ENCODE measurements at places on chromosomes 5 and 9.

- no peak for DNase-seq
Observed at GRCh38 chr5:72007336-72008111, 99.8 kb upstream of the MAP1B start.

GRCh38 chr9:129889122-129889940 lies 54.1 kb downstream of the USP20 start:
- DNase-seq: no peak

- DNase-seq: no peak
Observed at GRCh38 chr5:138353560-138354080, 1.1 kb downstream of the KDM3B start.

- DNase-seq: no peak
Observed at GRCh38 chr9:114321759-114322158, 1.1 kb upstream of the ORM1 start.

DNA sequence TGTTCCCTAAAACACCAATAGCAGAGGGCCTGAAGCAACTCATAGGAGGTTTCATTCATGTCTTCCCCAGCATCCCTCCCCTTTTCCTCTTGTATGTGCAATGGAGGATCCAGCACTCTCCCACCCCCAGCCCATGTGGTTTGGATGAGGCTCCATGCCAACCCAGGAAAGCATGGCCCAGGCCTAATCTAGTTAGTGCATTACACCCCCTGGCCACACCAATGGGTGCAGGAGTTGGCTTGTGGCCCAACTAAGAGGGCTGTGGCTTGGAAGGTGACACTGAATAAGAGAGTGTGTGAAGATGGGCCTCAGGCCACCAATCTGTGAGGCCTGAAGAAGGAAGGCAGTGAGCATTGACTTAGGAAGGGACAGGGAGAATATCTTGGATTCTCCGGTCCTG lies 70.8 kb upstream of the SMIM23 start:
- DNase-seq: no peak

DNA sequence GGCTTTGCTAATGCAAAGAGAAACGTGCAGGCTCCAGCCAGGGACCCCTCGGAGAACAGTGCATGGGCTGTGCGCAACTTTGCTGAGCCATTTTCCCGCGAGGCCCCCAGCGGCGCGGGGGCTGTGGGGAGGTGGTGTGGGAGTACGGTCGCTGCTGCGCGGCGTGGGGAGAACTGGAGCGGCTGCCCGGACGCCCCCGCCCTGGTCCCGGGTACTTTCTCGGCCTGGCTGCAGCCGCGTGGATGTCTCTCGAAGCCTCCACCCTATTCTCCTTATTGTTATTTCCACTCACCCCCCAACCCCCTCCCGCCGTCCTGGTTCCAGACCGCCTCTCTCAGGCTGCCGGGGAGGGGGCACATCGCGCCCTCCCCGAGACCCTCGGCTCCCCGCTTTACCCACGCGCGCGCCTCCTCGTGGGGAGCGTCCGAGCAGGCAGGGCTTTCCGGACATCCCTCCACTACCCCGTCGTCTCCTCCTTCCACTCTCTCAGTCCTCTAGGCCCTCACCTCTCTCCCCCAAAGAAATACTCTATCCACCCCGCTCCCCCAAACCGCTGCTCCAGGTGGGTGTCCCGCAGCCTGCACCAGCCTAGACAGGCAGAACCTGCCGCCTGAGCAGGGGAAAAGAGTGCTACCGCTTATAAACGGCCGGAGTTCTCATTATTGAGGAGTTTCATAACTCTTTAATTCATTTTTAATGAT lies 68.6 kb upstream of the TBCA start:
- no peak for DNase-seq

- DNase-seq: no peak
Observed at GRCh38 chr5:150486402-150487198, 21.3 kb upstream of the NDST1 start.

DNA sequence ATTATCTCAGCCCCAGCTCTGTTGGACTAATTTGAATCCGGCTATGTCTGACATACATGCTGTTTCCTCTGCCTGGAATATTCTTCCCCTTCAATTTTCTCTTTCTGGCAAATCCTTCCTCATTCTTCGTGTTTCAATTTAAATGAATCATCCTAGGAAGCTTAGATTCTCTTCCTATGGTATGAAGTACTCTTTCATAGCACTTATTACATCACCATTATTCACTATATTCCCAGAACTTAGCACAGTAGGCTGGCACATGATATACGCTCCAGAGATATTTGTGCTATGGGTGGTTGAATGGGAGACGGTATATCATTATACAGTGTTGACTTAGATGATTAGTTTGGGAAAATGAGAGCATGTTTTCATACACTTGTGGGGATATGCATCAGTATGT lies 91.0 kb upstream of the JAK2 start:
- no peak for DNase-seq

DNA sequence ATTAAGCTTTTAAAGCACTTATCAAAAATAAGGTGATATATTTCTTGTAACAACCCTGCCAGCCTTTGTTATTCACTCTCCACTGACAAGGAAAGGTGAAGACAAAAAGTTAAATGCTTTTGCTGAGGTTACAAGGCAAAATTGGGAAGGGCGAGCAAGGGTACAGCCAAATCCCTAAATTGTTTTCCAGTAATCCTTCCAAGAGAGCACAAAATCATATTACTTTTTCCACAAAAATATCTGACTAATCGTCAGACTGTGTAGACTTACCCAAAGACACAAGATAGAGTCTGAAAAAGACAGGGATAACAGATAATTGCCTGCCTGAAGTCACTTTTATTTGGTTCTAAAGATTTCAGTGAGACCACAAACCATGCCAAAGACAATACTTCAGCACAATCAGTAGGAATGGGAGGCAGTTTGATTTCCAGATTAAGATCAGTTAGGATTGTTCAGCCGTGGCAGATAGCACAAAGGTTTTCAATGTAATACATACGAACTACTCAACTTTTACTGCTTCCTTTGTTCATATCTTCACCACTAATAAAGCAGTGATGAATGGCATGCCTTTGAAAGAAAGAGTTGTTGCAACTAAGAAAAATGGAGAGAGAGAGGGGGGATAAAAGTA lies 383.8 kb upstream of the TUSC1 start:
- DNase-seq: no peak

DNA sequence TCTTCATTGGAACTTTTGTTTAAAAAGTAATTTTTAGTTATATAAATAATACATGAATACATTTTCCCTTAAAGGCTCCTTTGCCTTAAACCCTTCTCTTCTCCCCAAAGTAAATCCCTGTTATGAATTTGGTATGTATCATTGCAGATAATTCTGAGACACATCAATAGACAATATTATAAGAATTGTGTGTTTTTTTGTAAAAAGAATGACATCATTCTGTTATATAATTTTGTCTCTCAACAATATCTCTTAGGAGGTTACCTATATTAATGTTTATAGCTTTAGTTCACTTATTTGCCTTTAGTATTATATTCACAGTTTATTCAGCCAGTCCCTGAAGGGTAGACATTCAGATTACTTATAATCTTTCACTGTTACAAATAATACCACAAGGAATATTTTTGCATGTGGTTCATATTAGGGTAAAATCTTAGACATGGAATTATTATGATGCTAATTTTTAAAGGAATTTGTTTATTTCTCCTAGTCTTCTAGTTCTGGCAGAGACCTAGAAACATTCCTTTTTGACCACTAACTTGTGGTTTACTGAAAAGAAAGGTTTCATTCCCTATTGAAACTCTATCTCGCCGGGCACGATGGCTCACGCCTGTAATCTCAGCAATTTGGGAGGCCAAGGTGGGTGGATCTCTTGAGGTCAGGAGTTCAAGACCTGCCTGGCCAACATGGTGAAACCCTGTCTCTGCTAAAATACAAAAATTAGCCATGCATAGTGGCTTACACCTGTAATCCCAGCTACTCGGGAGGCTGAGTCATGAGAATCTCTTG lies 105.6 kb downstream of the KCTD16 start:
- DNase-seq: no peak

GRCh38 chr5:155919126-155919525 lies 407.8 kb upstream of the SGCD start:
- no peak for DNase-seq

DNA sequence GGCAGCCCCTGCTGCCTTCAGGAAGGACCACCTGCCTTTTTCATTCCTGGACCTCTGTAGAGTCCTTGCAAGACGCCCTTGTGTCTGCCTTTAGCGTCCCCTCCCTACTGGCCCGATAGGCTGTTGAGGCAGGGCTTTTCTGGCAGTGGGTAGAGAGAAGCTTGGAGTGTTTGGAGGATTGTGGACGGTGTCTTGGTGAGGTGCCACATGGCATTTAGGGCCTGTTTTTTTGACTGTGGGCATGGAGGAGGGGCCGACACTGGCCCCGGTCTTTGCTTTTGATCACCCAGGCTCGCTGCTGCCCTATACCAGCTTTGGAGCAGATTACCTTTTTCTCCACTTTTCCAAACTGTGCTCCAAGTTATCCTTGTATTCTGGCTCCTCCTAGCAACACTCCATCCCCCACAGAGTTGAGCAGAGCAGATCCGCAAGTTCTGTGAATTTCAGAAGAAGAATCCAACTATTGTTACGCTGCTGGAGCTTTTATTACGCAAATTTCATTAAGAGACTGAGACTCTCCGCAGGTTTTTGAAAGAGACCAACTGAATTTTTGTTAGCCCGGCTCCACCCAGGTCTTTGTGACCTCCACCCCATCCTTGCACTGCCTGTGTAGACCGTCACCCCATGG lies 34.8 kb upstream of the PRDM12 start:
- no peak for DNase-seq

DNA sequence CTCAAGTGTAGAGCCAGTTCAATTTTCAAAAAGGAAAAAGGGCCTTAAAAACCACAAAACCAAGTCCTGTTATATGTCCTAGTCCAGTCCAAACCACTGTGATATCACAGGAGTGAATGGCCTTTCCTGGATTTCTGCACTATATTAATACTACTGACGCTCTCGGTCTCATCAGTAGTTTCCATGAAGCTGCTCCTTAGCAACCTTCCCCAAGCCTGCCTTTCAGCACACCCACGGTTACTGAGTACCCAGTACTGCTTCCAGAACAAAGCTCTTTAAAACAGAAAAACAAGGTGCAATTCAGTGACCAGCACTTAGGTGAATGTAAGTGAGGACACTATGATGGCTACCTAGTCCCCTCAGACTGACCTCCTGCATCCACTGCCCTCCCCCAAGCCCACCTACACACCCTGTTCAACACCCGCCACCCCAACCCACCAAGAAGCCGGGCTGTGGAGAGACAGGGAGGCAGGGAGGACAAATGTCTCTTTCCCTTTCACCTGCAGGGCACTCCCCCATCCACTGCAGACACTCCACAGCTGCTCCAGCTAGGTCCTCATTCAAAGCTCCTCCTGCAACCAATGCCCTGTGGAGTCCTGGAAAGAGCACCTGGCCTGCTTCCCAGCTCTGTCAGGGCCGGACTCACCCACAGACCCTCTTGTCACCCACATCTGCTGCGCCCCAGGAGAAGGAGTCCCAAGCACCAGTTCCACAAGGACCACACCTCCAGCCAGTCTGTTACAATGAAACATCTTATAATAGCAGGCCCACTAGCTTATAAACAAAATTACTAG lies 25.9 kb downstream of the PSMB7 start:
- DNase-seq: no peak

DNA sequence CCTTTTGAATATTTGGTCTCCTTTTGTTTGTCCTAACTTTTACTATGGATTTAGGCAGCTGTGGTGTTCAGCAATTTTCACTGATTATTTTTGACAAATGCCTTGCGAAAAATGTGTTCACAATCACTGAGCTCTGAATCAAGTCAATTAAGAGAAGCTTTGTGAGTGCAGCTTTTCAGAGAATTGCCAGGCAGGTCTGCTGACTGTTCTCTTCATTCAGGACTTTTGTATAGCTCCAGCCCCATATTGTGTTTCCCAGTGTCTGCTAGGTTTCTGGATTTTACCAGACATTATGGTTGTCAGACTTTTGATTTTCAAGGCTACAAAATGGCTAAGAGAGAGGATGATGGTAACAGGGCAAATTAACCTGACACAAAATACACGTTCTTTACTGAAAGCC lies 1055.9 kb downstream of the CDH18 start:
- DNase-seq: no peak

DNA sequence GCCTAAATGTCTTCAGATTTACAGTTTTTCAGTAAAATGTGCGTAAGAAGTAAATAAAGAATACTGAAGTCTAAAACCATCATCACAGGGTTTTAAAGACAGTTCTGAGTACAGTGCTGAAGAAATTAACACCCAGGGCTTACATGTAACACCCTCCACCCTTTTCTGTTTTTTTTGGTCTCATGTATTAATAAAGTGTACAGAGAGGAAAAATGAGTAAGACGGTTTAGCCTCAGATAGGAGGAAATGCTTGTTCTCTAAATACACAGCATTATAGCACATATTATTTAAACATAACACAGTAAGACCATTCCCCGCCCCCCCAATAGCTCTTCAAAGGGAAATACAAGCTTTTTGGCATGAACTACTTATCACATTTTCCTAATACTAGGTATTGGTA lies 119.3 kb downstream of the CHSY3 start:
- DNase-seq: no peak

GRCh38 chr5:128021411-128021810 lies 62.2 kb upstream of the SLC12A2 start:
- DNase-seq: no peak

DNA sequence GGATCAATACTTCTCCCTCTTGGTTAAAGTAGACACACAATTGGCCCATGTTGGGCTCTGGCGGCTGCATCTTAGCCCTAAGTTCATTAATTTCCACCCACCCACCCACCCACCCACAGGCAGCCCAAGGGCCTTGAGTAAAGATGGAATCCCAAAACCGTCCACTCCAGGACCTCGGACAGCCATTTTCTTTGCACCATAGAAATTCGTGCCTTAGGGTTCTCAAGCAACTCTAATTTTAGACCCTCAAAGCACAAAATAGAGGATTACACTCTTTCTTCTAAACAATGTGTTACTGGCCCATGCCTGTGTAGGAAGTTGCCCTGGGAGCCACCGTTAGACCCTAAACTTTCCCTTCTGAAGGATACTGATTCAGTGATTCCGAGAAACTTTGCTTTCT lies 568.5 kb downstream of the IRX1 start:
- DNase-seq: no peak

- no peak for DNase-seq
Observed at GRCh38 chr9:88221105-88221504, 82.8 kb upstream of the SPATA31C2 start.

DNA sequence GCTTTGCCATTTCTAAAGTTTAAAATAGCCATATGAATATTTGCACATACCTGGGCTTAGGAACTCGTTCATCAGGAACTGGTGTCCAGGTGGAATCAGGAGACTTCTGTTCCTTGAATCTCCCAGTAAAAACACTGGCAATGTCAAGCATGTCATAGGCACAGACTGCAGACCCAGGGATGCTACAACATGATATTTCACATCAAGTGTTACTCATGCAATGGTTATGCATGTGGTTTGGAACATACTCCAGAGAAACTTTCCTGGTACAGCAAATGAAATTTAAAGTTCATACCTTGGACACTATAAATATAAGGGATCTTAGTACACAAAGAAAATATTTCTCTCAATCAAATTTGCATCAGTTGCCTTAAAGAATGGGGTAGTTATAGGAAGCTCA lies 92.2 kb downstream of the SEMA6A start:
- no peak for DNase-seq
